ENCODE measurements at places on chromosomes 1 and 21.

GRCh38 chr1:115771847-115772457 is 3.4 kb upstream of the CASQ2 start:
- no peak overlapping the region for H3K27ac ChIP-seq
- H3K36me3 ChIP-seq = no peaks in the 10 kb centered on the region
- H3K27me3 ChIP-seq = no peaks in the 10 kb centered on the region
- no peaks in the 10 kb centered on the region for H3K4me1 ChIP-seq

GRCh38 chr1:16434501-16434900 is 2.7 kb downstream of the SPATA21 start:
- no peak for DNase-seq
- no peaks in the 10 kb centered on the region for H3K4me1 ChIP-seq
- no peaks in the 10 kb centered on the region for H3K27me3 ChIP-seq
- H3K27ac ChIP-seq = no peak overlapping the region

- no peak overlapping the region for H3K27ac ChIP-seq
- no peaks in the 10 kb centered on the region for H3K27me3 ChIP-seq
- H3K4me1 ChIP-seq = no peaks in the 10 kb centered on the region
- no peak overlapping the region for H3K4me3 ChIP-seq
- no peak for DNase-seq
- H3K36me3 ChIP-seq = no peaks in the 10 kb centered on the region
These were observed 233.9 kb downstream of the MRPL39 start for GRCh38 chr21:25373126-25374082.

GRCh38 chr1:113990530-113990929 is 11.3 kb downstream of the OLFML3 start:
- H3K27me3 ChIP-seq = no peaks in the 10 kb centered on the region
- H3K27ac ChIP-seq = no peak overlapping the region
- H3K36me3 ChIP-seq = no peaks in the 10 kb centered on the region
- H3K4me1 ChIP-seq = no peaks in the 10 kb centered on the region
- H3K4me3 ChIP-seq = no peak overlapping the region

DNA sequence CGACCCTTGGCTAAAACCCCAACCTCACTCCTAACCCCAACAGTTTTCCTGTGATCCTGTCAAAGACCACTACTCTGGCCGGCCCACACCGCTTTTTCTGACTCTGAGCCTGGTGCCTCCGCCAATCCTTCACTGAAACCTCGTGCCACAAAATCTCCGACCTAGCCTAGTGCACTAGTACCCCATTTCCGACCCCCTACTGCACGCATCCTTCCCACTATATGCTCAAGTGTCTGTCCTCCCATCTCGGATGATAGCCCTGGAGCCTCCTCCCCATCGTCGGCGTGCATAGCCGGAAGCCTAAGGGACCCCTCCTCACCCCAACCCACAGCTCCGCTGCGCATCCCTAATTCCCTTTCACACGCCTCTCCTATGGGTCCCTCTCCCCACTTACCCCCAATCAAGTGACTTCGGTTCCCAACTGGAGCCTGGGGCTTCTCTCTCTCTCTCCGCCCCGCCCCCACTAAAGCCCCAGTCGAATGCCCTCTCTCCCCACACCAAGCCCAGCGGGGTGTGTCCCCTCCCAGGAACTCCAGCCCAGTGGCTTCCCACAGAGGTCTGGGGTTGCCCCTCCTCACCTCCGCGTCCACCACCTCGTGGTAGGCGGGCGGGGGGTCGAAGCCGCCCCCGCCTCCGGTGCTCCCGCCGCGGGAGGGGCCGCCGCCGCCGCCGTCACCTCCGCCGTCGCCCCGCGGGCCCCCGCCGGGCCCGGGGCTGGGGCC is 791 bp downstream of the USP24 start:
- no peaks in the 10 kb centered on the region for H3K36me3 ChIP-seq
- peak overlapping the region; percentile 80 for H3K4me3 ChIP-seq
- H3K4me1 ChIP-seq = peaks cover 6% of the 10 kb centered on the region
- H3K27me3 ChIP-seq = no peaks in the 10 kb centered on the region
- peak overlapping the region; percentile 99 for H3K27ac ChIP-seq
- DNase-seq = peak; percentile 55

GRCh38 chr1:203181586-203182386 is 4.7 kb downstream of the CHI3L1 start:
- no peaks in the 10 kb centered on the region for H3K4me1 ChIP-seq
- no peaks in the 10 kb centered on the region for H3K27me3 ChIP-seq
- H3K36me3 ChIP-seq = no peaks in the 10 kb centered on the region
- no peak for DNase-seq
- H3K4me3 ChIP-seq = no peak overlapping the region

DNA sequence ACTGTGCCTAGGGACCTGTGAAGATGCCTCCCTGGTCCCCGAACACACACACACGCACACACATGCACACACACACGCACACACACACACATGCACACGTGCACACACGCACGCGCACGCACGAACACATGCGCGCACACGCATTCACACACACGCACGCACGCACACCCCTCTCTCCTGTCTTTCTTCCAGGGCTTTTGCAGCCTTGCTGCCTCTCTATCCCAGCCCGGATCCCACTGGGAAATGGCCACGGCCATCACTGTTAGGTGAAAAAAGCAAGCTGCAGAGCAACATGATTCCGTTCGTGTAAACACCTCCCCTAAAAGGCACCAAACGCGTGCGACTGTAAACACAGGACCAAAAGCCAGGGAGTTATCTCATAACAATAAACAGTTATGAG is 39.7 kb downstream of the NKAIN1 start:
- no peaks in the 10 kb centered on the region for H3K4me1 ChIP-seq
- no peaks in the 10 kb centered on the region for H3K27me3 ChIP-seq
- H3K36me3 ChIP-seq = no peaks in the 10 kb centered on the region
- no peak overlapping the region for H3K27ac ChIP-seq

GRCh38 chr21:35940074-35940927 is 120.0 kb downstream of the SETD4 start:
- no peak overlapping the region for H3K27ac ChIP-seq
- H3K36me3 ChIP-seq = no peaks in the 10 kb centered on the region
- H3K4me3 ChIP-seq = no peak overlapping the region
- no peaks in the 10 kb centered on the region for H3K4me1 ChIP-seq

DNA sequence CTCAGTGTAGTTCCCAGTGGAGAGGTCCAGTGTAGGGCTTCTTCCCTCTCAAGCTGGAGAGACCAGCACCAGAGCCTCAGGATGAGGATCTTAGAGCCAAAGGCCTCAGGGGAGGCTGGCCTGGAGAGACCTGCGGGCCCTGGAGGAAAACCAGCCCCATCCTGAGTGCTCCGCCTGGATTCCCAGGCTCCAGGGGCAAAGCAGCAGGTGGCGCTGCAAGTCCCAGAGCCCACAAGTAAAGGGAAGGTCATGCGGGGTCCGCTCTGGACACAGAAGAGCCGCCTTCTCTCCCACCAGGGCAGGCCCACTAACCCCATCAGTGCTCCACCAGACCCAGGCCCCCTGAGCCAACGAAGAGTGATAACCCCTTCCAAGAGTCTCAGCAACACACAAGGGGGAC is 22.7 kb downstream of the PGBD5 start:
- no peak for DNase-seq
- H3K27ac ChIP-seq = no peak overlapping the region
- no peaks in the 10 kb centered on the region for H3K36me3 ChIP-seq

DNA sequence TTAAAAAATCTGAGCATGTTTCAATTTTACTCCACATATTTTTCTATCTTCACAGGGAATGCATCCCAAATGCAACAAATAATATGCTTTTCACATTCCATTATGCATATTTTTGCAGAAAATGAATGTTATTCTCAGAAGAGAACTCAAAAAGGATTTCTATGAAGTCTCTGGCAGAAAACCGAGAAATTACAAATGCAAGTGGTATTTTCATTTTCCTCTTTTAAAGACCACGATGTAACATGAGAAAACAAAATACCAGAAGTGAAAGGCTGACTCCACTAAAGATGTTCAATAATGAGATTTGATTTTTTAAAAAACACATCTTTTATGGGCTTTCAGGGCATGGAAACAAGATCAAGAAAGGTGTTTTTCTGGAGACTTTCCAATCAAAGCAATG is 5.0 kb upstream of the PDC start:
- no peaks in the 10 kb centered on the region for H3K4me1 ChIP-seq
- no peaks in the 10 kb centered on the region for H3K36me3 ChIP-seq
- no peak overlapping the region for H3K4me3 ChIP-seq
- DNase-seq = no peak
- H3K27me3 ChIP-seq = no peaks in the 10 kb centered on the region
- H3K27ac ChIP-seq = no peak overlapping the region

DNA sequence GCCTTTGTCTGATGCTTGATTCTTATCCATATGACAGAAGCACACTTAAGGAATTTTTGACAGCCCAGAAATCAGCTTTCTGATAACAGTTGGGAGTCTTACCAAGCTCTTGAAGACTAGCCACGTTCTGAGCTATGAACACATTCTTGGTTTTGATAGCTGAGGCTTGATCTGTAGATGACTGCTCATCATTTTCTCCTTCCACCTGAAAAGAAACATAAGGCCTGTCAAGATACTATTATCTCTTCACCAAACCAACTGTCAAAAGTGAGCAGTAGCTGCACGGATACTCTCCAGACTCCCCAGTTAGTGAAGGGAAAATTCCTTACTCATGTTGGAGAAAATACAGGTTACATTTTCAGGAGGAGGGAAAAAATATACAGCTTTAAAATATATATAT is 12.2 kb downstream of the UBR4 start:
- no peak overlapping the region for H3K4me3 ChIP-seq
- no peak for DNase-seq
- H3K36me3 ChIP-seq = no peaks in the 10 kb centered on the region

DNA sequence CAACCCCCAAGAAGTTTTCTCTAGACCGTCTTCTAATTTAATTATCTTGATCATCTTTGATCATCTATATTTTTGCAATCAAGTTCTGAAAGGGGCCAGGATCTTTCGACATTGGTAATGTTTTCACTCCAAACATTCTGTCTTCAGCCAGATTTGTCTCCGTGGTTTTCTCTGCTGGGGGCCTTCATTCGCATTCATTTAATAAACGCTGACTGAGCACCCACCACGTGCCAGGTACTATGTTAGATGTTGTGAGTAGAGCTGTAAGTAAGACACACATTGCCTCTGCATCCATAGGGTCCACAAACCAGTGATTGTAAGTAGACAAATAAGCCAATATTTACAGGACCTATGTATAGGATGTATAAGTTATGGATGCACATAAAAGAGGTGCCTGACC is 134.5 kb upstream of the MROH9 start:
- no peaks in the 10 kb centered on the region for H3K27me3 ChIP-seq
- H3K36me3 ChIP-seq = no peaks in the 10 kb centered on the region
- no peak for DNase-seq
- H3K27ac ChIP-seq = no peak overlapping the region

DNA sequence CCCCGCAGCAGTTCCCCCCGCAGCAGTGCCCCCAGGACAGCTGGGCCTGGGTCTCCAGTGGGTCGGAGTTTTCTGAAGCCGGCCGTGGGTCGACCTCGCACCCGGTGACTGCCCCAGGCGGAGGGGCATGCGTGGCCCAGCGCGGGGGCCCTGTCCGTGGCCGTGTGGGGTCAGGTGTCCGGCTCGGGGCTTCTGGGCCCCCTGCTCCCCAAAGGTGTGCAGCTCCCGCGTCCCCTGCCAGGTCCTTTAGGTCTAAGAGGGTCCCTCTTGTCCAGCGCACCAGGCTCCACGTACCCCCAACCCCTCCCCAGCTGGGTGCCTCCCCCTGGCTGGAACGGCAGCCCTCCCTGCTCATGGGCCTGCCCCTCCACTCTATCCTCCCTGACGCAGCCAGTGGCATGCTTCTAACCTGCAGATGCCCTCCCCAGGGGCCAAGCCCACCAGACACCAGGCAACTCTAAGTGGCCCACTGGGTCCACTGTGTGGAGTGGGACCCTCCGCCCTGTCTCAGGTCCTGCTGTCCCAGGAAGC is 5.9 kb upstream of the HES4 start:
- H3K27ac ChIP-seq = peak overlapping the region; percentile 96
- H3K4me3 ChIP-seq = peak overlapping the region; percentile 51
- no peaks in the 10 kb centered on the region for H3K27me3 ChIP-seq

DNA sequence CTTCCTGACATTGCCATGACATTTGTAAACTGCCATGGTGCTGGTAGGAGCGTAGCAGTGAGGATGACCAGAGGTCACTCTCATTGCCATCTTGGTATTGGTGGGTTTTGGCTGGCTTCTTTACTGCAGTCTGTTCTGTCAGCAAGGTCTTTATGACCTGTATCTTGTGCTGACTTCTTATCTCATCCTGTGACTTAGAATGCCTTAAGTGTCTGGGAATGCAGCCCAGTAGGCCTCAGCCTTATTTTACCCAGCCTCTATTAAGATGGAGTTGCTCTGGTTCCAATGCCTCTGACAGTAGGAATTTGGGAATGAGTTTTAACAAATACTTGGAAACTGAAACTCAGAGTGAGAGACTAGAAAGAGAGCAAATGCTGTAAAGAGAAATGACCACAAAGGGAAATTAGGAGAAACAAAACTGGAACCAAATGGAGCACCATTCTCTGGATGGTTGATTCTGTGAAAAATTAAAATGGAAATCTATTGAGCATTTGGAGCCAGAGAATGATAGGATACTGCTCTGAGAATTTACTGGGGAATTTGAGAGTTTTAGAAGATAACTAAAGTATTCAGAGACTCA is 50.1 kb upstream of the RHOU start:
- DNase-seq = no peak
- H3K27ac ChIP-seq = no peak overlapping the region
- H3K4me1 ChIP-seq = no peaks in the 10 kb centered on the region
- H3K4me3 ChIP-seq = no peak overlapping the region
- H3K27me3 ChIP-seq = no peaks in the 10 kb centered on the region

DNA sequence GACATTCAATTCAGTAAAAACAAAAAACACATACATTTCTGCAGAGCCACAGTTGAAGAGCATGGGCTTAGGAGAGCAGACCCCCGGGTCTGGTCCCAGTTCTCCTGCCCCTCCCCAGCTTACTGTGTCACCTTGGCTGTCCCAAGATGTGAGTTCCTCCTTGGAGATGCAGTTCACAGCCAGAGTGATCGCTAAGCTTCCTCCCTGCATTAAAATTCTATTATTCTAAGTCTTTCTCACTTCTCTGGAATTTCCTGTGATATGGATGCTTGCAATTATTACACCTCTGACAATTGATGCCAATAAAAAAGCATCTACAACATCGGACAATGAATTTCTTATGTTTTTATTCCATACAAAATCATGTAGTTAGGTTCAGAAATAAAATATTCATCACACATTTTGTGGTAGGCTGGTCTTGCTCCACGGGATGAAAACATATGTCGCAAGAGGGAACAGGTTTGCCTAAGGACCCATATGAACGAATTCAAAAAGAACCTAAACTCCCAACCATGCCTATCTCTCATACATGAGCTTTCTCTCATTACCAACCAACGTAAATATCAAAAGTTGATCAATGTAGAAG is 328.5 kb upstream of the RUNX1 start:
- no peaks in the 10 kb centered on the region for H3K27me3 ChIP-seq
- no peak overlapping the region for H3K4me3 ChIP-seq
- H3K4me1 ChIP-seq = no peaks in the 10 kb centered on the region
- no peak overlapping the region for H3K27ac ChIP-seq
- no peak for DNase-seq

- peaks cover 7% of the 10 kb centered on the region for H3K36me3 ChIP-seq
- no peak overlapping the region for H3K4me3 ChIP-seq
- no peak for DNase-seq
- H3K4me1 ChIP-seq = no peaks in the 10 kb centered on the region
These were observed 92.0 kb downstream of the ITSN1 start for GRCh38 chr21:33734291-33734690.

- peak; percentile 64 for DNase-seq
- no peaks in the 10 kb centered on the region for H3K27me3 ChIP-seq
- peaks cover under 1% of the 10 kb centered on the region for H3K36me3 ChIP-seq
- no peaks in the 10 kb centered on the region for H3K4me1 ChIP-seq
- peak within 1 kb of the TSS; percentile 72 for H3K4me3 ChIP-seq
These were observed at the start of gene CBR3 for GRCh38 chr21:36134803-36135390. Gene CBR3 (plus strand): TSS chr21:36135079. CDS start chr21:36135193, 114 bp downstream.

Measured in Peyer's patch (tissue), 4 donors.